ENCODE measurements at places on chromosomes 3 and 15.
A peak's percentile ranks its signal among the peaks of the same experiment; 100 is the strongest.

DNA sequence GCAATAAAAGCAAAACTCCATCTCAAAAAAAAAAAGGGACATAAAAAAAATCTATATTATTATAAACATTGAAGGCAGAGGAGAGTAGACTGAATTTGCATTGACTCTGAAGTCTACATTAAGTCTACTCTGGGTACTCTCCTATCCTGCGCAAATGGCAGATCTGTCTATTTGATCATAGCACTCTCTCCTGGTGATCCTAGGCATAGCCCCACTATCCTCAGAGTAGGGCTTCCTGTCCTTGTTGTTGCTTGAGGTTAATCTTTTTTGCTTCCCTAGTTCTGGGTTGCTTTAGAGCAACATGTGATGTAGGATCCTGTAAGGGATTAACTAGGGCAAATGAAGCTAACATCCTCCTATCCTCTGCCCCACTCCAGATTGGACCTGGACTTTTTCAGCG is 82.1 kb upstream of the LRRFIP2 start:
- DNase-seq, result no peak

DNA sequence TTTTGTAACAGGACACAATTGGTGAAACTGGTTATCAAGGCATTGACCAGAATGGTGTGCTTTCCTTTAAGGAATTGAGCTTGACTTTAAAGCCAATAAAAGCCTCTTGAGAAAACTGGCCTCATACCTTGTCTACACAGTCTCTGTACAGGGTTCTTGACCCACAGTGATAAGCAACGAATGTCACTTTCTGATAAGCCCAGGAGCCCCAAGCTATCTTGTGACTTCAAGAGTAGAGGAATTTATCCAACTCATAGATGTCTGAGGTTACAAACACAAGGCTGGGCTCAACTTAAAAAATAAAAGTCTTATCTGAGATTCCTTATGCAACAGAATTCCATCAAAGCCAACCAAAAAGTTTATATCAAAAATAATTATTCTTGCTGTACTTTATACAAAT is 212.1 kb downstream of the GBE1 start:
- DNase-seq, result no peak

- DNase-seq, result no peak
Measured at GRCh38 chr15:91537856-91538255, 315.7 kb upstream of the SLCO3A1 start.

GRCh38 chr3:55059027-55059629 is 131.3 kb upstream of the LRTM1 start:
- no peak for DNase-seq

DNA sequence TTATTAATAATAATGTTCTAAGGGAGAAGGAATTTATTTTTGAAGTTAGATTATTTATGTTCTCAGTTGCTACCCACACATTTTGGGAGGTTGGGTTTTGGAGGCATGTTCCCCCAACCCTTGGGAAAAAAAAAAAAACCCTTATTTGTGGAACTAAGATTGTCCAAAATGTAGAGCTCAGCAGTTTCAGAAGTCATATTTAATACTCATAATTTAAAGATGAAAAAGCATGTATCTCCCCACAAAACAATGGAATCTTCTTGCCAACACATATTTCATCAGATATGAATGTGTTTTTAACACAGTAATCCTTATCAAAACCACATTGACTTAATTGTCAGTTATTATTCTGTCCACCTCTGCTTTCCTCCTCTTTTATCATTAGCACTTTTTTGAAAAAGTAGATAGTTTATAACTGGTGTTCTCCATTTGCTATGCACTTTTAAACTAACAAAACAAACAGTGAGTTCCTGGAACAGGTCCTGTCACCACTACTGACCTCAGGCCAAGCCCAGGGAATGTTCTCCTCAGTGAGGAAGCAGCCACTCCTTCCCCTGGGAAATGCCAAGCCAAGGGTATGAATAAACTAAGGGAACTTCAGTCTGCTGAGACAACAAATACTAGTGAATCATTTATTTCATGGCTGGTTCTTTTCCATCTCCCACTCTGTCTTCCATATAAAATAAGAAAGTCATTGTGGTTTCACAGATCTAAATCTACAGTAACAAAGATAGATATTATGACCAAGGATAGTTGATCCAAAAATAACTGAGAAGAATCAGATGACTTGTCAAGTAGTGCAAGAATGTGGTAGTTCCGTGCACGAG is 414.4 kb upstream of the ALCAM start:
- DNase-seq, result no peak

DNA sequence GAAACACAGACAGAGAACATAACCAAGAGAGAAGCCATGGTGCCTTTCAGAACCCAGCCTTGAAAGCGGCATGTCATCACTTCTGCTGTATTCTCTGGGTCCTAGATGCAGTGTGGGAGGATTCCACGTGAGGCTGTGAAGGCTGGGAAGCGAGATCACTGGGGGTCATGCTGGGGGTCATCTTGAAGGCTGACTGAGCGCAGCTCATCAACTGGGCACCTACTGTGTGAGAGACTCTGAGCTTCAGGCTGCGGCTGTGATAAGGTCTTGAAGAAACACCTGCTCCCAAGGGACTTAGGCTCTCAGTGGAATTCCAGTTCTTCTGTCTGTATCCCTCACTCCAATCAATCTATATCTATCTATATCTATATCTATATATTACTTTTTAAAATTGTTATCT is 91.8 kb upstream of the KLF13 start:
- DNase-seq, result no peak

DNA sequence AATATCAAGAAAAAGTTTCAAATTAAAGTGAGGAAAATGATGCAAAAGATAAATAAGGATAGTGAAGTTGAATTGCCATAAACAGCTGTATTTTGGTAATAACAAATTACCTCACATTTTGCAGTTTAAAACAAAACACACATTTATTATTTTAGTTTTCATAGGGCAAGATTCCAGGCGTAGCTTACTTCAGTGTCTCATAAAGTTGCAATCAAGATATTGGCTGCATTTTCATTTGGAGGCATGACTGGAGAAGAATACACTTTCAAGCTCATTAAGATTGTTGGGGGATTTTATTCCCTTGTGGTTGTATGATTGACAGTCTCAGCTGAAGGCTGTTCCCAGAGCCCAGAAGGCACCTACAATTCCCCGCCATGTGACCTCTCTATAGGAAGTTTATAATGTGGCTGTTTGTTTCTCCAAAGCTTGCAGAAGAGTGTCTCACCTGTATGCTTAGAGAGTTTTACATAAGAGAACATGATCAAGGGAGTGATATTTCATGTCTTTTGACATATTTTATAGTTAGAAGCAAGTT is 151.4 kb downstream of the OTOL1 start:
- DNase-seq, result no peak

DNA sequence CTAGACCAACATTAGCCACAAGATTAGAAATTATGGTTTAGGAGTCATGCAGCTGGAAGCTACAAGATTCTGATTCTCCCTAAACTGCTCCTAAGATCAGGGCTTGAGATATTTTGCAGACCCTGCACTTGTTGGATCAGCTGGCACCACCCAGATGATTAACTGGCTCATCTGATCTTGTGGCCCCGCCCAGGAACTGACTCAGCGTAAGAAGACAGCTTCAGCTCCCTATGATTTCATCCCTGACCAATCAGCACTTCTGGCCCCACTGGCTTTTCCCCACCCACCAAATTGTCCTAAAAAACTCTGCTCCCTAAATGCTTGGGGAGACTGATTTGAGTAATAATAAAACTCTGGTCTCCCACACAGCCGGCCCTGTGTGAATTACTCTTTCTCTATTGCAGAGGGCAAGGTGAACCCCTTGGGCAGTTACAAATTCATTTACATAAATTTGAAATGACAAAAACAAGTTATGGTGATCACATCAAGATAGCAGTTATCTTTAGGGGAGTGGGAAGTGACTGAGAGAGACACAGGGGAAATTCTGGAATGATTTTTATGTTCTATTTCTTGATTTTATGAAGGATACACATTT is 76.5 kb downstream of the CD200R1L start:
- no peak for DNase-seq

- DNase-seq, result no peak
Measured at GRCh38 chr15:45393851-45394250, 15.5 kb upstream of the GATM start.

GRCh38 chr3:549636-550035 is 353.1 kb downstream of the CHL1 start:
- no peak for DNase-seq

- DNase-seq, result no peak
Measured at GRCh38 chr15:70210076-70210475, 112.4 kb upstream of the TLE3 start.

DNA sequence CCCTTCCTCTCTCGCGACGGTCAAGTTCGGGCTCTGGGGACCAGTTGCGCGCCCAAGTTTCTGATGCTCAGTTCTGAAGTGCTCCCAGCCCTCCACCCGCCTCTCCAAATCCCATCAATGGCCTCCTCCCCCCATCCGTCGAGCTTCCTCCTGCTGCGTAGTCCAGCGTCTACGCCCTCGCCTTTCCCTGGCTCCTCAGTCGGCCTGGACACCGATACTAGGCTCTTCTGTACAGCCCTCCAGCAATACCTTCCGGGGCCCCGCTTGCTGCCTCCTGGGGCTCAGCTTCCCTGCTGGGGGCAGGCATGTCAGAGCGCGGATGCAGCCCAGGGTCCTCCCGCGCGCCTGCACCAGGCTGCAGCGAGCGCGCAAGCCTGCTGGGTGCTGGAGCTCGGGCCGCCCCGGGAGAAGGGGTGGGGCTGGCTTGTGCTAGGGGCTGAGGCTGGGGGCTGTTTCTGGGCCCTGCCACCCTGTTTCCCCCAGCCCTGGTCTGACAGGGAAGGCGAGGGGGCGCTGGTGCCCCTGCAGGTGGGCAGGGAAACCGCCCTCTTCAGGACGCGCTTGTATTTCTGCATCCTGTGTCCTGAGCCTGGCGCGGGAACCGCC is 353.3 kb upstream of the SUCLG2 start:
- no peak for DNase-seq

DNA sequence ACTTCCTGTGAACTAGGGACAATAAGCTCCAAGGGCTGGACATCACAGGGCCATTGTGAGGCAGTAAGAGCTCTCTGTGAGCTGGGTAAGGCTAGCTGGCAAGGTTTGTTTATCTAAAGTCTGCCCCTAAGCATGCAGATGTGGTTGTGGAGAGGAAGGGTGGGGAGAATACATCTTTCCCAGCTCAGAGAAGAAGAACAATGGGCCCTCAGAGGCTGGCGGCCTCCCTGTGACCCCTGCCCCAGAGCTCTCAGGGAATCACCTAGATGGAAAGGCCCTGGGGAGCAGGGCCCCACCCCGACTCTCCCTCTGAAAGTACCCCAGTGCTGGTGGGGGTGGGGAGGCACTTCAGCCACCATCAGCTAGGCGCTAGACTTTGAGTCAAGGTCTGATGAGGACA is 4.3 kb upstream of the AP3B2 start:
- no peak for DNase-seq

GRCh38 chr3:15332405-15333098 is at the start of gene SH3BP5:
Gene SH3BP5 (minus strand): TSS chr3:15332586. CDS start chr3:15332408, 178 bp downstream.
- DNase-seq, result peak; percentile 53
